HT-29 (cell line): ENCODE measurements at places on chromosomes 16 and 17.

DNA sequence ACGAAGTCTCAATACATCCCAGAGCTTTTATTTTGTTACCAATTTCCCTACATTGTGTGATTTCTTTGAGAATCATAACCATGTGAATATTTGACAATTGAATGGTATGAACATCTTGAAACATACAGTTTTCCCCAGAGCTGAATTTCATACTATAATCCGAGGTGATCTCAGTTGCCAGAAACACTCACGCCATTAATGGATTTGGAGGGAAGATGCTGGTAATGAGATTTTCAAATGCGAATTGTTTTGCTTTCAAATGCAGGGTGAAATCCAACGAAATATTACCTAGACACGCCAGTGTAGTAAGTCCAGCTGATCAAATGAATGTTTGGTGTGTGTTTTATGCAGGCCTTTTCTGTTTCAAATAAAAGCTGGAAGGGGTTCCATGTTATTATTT lies 277.8 kb upstream of the CDH5 start:
- no peak for DNase-seq

DNA sequence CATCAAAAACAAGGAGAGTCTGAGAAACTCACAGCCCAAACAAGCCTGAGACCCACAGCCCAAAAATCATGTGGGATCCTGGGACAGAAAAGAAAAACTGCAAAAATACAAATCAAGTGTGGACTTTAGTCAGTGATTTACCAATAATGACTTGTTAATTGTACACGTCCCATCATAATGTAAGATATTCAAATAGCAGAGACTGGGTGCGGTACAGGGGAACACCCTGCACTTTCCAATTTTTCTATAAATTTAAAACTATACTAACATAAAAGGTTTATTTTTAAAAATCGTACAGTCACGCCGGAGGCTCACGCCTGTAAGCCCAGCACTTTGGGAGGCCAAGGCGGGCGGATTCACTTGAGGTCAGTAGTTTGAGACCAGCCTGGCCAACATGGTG lies 8.8 kb downstream of the CEP131 start:
- no peak for DNase-seq

DNA sequence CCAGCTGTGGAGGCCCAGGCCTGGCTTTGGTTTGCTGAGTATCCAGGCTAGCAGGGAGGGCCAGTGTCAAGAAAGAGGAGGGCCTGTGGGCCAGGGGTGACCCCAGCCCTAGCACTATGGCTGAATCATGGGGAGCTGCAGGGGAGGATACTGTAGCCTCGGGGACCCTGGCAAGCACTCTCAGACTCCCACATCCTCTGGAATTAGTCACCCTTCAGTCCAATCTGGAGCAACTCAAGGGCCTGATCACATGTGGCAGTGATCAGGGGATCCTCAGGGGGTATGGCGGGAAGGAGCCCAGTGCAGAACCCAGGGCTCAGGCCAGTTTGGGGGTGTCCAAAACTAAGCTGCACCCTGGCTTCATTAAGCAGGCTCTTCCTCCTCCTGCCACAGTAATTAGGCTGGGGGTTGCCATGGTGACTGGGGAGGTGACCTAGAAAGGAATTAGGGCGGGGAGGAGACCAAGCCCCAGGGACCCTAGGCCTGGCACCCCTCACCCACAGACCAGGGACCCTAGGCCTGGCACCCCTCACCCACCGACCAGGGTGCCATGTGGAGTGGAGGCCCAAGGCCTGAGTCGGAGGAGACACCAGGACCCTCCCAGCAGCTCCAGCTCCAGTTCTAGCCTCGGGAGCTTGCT lies 5.8 kb downstream of the NLGN2 start:
- DNase-seq, result no peak

GRCh38 chr17:82247856-82248671 lies 19.2 kb downstream of the SLC16A3 start:
- no peak for DNase-seq

GRCh38 chr16:83797013-83797412 lies 10.8 kb upstream of the HSBP1 start:
- DNase-seq, result no peak

- DNase-seq, result no peak
These were observed 10.3 kb downstream of the UBALD1 start for GRCh38 chr16:4604401-4604800.
